Activated CD8-positive, alpha-beta memory T cell treated with anti-CD3 and anti-CD28 coated beads for 1 hour (primary cell): ENCODE measurements at places on chromosomes 13 and 19.
A peak's percentile ranks its signal among the peaks of the same experiment; 100 is the strongest.

- no peak for DNase-seq
Measured at GRCh38 chr13:70668293-70668692, 560.0 kb upstream of the KLHL1 start.

- no peak for DNase-seq
Measured at GRCh38 chr19:52270266-52270885, 989 bp downstream of the ZNF766 start.

- peak; percentile 25 for DNase-seq
Measured at GRCh38 chr19:38736036-38736412, 8.2 kb downstream of the CAPN12 start.

- DNase-seq = no peak
Measured at GRCh38 chr19:33301144-33301899, 1.0 kb downstream of the CEBPA start.

DNA sequence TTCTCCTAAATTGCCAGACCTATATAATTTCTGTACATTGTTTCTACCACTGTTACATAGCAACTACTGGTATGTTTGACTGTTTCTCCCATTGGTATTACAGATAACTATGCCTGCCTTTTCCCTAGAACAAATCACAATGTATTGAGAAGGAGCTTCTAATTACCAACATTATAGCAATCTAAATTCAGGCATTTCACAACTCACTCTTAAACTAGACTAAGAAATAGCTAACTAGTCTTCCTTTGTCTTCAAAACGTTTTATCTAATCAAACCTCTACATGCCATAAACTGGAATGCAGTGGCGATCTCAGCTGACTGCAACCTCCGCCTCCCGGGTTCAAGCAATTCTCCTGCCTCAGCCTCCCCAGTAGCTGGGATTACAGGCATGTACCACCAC lies 18.2 kb downstream of the RBM26 start:
- DNase-seq = no peak

GRCh38 chr13:77423296-77423695 lies 96.4 kb upstream of the MYCBP2 start:
- no peak for DNase-seq

GRCh38 chr19:13040232-13040947 lies 45.1 kb downstream of the NFIX start:
- DNase-seq = no peak

- peak; percentile 14 for DNase-seq
Measured at GRCh38 chr19:56076498-56076897, 44.6 kb downstream of the ZNF787 start.
